NCI-H526 (cell line): ENCODE measurements at places on chromosomes 4 and X.

GRCh38 chr4:149676076-149676475 lies 139.6 kb downstream of the IQCM start:
- DNase-seq = no peak

DNA sequence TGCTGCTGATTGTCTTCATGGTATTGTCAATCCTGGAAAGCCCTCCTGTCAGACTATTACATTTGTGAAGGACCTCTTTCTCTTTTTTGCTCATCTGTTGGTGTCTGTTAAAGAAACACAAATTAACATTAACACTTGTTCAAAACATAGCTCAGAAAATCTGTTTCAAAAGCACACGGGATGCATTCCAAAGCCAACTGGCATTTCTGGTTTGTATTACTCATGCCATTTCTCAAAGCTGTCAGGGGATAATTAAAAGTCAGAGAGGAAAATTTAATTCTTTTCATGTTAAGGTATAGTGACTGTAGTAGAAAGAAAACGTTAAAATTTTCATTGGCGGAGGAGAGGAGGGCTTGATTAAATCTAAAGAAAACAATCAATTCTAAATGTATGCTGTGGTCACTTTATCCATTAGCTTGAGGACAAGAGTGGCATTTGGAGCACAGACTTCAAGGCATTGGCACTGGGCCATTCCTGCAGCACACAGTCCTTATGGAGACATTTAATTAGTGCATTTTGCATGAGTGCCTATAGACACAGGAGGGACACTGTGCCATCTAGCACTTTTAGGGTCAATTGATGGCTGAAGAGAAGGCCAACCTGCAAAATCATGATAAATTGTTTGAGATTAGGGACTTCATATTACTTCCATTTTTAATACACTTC lies 21.2 kb upstream of the GLRA2 start:
- DNase-seq = no peak

DNA sequence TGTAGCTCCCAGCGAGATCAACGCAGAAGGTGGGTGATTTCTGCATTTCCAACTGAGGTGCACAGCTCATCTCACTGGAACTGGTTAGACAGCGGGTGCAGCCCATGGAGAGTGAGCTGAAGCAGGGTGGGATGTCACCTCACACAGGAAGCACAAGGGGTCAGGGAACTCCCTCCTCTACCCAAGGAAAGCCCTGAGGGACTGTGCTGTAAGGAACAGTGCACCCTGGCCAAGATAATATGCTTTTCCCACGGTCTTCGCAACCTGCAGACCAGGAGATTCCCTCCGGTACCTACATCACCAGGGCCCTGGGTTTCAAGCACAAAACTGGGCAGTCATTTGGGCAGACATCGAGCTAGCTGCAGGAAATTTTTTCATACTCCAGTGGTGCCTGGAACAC lies 216.4 kb upstream of the TET2 start:
- DNase-seq = no peak

- no peak for DNase-seq
These were observed at the start of gene CT47C1 for GRCh38 chrX:119072744-119073143. Gene CT47C1 (plus strand): TSS chrX:119072993. CDS start chrX:119073226, 233 bp downstream.

- DNase-seq = no peak
These were observed 33.0 kb downstream of the FREM3 start for GRCh38 chr4:143667461-143667860.

- DNase-seq = no peak
These were observed 21.6 kb upstream of the HMX1 start for GRCh38 chr4:8893227-8893623.

GRCh38 chrX:38170556-38170955 lies 50.1 kb downstream of the SRPX start:
- no peak for DNase-seq

DNA sequence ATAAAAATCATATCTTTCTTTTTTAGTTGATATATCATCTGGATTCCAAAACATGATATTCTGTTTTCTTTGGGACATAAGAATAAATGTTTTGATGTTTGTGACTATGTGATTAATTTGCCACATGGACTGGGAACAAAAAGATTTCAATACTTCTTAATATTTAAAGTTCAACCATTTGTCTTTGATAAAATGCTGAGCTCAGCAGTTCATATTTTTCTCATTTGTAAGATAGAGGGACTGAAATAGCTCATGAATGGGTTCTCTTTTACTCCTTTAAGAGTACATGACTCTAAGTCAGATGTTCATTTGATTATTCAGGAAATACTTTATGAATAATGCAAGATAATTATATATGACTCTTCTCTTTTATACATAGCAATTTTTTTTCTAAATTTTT lies 205.9 kb upstream of the FAM47A start:
- no peak for DNase-seq

DNA sequence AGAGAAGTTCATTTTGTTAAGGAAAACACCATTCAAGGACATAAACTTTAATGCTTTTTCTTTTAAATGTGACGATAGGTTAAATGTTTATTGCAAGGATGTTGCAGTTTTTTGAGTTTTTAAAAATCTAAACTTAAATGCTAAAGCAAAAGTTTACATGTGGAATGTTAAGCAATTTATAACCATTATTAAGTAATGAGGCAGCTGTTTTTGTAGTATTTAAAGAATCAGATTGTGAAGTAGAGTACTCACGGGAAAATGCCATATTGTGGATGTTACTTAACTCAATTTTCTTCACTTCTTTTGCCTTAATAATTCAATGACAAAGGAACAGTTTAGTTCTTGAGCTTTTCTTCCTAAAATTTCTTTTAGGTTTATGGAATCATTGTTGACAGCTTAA lies 43.5 kb downstream of the UBE2K start:
- no peak for DNase-seq

DNA sequence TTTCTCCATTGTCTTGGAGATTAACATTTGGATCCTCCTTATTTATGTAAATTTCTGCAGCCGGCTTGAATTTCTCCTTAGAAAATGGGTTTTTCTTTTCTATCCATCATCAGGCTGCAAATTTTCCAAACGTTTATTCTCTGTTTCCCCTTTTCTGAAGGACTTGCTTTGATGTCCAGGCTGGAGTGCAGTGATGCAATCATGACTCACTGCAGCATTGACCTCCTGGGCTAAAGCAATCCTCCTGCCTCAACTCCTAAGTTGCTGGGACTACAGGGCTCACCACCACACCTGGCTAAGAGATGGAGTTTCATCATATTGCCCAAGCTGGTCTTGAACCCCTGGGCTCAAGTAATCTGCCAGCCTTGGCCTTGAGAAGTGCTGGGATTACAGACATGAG lies 144.0 kb upstream of the ZXDB start:
- no peak for DNase-seq

DNA sequence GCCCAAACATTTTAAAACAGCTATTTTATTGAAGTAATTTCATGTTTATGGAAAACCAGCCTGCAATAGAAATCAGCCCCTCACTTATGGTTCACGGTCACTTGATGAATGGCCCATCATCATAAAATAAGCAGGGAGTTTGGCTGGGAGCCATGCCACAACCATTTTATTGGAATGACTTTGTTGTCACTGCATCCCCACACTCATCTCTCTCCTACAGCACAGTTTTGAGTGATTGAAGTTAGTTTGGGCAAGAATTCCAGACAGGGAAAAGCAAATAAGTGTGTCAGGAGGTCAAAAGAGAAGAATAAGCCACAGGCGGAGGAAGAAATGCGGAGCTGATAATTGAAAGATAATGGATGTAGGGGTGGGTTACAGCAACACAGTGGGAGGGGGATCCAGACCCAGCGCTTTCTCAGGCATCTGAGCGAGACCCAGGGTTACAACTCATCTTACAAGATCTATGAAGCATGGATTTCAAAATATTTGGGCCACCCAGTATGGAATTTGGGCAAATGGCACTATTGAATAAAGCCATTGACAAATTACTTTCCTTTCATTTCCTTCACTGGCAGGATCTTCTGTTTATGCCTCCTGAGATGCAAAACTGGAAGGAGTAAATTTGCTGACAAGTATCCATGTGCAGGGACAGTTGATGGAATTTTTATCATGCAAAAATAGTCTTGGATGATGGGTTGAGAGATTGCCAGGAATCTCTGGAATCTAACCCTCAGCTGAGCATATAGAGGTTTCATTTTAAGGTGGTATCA lies 100.8 kb downstream of the SHROOM3 start:
- DNase-seq = no peak

DNA sequence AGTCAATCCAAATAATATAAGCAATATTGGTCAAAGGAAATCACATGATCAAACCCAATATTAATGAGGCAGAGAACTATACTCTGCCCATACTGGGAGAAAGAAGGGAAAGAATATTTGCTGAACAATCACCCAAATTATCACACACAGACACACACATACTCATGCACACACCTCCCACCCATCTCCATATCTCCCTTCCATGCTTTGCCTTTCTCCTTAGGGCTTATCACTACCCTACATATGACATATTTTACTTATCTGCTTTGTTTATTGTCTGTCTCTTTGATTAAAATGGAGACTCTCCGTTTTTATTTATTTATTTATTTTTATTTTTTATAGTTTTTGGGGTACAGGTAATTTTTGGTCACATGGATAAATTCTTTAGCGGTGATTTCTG lies 112.9 kb upstream of the NHS start:
- DNase-seq = no peak

DNA sequence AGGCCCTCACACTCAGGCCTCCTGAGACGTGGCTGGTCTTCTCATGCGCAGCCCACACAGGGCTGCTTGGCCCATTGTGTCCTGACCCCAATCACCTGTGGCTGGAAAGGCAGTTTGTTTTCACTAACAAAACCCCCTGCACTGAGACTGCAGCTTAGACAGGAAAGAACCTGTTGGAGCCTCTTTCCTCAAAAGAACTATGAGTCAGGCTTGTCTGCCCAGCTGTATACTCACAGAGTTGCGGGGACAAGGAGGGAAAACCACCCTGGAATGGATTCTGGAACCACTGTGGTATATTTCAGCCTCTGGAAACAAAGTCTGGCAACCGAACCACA lies 5.2 kb upstream of the TMEM156 start:
- no peak for DNase-seq

- no peak for DNase-seq
These were observed 204.0 kb upstream of the PUDP start for GRCh38 chrX:7351926-7352325.

- no peak for DNase-seq
These were observed 92.5 kb downstream of the PARM1 start for GRCh38 chr4:75025431-75025830.

DNA sequence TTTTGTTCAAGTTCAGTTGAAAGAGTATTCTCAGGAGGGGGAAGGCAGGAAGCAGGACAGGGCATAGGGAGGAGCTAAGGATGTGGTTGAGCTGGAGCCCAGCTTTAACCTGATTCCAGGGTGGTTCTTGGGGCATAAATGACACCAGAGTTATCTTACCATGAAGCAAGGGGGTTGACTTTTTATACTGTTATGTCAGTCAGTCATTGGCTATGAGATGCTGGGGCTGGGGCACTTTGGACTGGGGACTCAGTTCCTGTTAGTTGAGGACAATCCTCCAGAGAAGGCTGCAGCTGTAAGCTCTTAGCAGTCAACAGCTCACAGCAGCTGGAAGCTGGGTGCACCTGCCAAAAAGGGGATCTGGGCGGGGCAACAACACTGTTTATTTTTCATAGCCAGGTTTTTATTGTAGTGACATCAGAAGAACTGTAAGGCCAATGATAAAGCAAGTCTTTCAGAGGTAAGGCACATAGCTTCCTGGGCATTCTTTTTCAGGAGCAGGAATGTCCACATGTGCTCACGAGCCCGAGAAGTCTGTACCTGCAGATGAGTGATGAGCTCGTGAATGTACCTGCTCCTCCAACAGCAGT lies 78.5 kb downstream of the MID1IP1 start:
- no peak for DNase-seq

DNA sequence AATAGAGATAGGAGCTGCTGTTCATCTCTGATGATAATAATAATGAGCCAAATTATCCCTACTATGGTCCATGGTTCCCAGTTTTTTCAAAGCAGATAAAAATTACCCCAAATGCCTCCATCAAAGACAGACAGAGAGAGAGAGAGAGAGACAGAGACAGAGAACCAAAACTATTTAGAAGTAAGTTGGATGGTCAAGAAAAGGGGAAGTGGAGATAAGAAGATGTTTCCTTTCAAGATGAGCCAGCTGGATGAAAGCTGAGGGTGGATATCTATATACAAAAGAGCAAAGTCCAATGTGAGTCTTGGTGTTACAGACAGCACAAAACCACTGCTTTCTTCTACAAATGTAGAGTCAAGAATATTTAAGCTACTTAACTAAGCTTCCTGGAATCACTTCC lies 173.9 kb downstream of the GRIA3 start:
- DNase-seq = no peak

GRCh38 chrX:40101430-40101802 lies 3.7 kb upstream of the BCOR start:
- DNase-seq = no peak

DNA sequence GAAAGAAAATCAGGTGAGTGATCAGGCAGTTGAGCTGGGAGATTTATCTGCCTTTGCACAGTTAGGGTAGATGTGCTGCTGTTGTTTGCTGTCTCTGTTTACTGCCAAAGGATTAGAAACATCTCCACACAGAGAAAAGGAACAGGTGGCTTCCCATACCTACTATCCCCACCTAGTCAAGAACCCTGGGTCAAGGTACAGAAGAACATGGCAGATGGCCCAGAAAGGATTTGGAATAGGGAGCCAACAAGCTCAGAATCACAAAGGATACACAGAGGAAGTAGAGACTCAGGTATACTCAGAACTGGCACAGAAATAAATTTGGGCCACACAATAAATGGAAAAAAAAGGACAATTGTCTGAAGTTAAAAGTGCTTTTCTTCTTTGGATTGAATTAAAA lies 64.3 kb downstream of the TIGD2 start:
- DNase-seq = no peak

GRCh38 chr4:159352609-159353008 lies 249.7 kb downstream of the RAPGEF2 start:
- DNase-seq = no peak
